Activated CD8-positive, alpha-beta memory T cell treated with anti-CD3 and anti-CD28 coated beads, Interleukin-2, amount 50 U/mL, for 4 hours (primary cell): ENCODE measurements at places on chromosomes 6 and 20.

DNA sequence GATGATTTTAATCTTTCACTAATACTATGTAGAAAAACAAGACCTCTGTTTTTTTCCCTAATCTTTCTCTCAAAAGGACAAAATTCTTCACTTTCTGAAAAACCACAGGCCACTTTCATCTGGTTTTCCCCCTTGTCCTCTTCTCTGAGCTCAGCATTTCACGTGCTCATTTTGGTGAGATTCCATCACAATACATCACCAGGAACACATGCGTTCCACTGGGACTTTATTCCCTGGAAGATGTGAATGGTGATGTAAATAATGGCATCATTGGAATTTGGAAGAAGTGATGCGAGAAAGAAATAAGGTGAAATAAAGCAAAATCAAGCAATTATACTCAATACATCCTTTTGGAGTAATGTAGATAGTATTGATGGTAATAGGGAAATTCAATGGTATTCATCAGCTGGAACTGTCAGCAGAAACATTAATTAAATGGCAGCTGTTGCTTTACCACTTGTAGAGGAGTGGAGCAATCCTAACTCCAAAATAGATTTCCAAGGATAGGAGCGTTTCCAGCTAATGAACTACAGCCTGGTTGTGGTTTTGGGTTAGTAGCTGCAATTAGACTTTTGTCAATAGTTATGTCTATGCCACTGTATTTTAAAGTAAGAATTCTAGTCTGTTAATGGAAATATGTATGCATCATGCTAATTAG is 11.5 kb downstream of the FILIP1 start:
- DNase-seq: no peak

DNA sequence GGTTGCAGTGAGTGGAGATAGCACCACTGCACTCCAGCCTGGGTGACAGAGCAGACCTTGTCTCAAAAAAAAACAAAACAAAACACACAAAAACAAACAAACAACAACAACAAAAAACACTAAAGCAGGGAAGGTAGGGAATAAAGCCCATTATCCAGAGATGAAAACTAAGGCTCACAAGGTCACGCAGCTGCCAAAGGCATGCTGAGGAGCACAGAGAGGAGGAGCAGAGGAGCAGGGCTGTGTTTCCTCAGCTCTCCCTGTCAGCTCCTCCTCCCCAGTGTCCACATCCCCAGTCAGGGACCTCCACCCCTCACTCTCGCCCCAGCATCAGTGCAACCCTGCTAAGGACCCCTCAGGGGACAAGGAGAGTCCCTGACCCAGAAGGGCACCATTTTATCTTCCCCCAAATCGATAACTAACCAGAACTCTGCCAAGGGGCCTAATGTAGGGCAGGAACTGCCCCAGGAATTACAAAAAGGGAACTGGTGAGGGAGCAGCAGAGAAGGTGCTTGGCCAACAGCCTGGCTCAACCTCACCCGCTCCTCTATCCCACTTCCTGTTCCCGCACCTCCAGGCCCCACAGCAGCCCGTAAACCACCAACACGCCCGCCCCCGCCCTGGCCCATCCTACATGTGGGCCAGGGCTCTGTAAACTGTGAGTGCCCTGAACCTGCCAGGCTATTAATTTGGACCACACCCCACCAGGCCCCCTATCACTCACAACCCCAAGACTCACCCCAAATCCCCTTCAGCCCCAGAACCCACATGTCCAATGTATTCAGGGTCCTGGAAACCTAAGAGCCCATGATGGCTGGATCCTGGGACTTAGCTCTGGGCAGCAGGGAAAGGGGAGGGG is 9.0 kb downstream of the TEAD3 start:
- DNase-seq: no peak

- no peak for DNase-seq
Observed at GRCh38 chr6:13406781-13407180, 78.4 kb upstream of the TBC1D7 start.

- DNase-seq: no peak
Observed at GRCh38 chr6:105593056-105593690, 190.3 kb upstream of the PREP start.

GRCh38 chr6:130923350-130923749 is 96.1 kb downstream of the SMLR1 start:
- DNase-seq: no peak

GRCh38 chr20:59047938-59048680 is 5.5 kb upstream of the PRELID3B start:
- DNase-seq: no peak

- no peak for DNase-seq
Observed at GRCh38 chr6:6843057-6843627, 254.6 kb downstream of the LY86 start.

DNA sequence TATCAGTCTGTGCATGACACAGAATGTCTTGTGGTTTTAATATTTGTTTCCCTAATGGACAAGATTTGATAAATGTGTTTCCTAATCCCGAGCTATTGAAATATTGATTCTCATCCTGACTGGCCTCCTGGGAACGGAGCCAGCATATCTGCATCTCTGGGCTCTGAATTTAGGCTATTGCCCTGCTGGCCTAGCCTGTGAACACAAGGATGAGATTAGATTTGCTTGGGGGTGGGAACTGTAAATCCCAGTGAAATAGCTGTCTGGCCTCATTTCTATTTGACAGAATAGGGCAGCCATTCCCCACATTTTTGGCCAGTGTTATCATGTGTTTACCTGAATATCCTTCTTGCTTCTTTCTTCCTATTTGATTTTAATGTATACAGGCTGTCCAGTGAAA is 198.4 kb upstream of the SOX4 start:
- no peak for DNase-seq
